NCI-H524 (cell line): ENCODE measurements at places on chromosomes 2 and 18.
A peak's percentile ranks its signal among the peaks of the same experiment; 100 is the strongest.

GRCh38 chr2:237517990-237518389, 30.9 kb downstream of the MLPH start:
- DNase-seq: no peak

DNA sequence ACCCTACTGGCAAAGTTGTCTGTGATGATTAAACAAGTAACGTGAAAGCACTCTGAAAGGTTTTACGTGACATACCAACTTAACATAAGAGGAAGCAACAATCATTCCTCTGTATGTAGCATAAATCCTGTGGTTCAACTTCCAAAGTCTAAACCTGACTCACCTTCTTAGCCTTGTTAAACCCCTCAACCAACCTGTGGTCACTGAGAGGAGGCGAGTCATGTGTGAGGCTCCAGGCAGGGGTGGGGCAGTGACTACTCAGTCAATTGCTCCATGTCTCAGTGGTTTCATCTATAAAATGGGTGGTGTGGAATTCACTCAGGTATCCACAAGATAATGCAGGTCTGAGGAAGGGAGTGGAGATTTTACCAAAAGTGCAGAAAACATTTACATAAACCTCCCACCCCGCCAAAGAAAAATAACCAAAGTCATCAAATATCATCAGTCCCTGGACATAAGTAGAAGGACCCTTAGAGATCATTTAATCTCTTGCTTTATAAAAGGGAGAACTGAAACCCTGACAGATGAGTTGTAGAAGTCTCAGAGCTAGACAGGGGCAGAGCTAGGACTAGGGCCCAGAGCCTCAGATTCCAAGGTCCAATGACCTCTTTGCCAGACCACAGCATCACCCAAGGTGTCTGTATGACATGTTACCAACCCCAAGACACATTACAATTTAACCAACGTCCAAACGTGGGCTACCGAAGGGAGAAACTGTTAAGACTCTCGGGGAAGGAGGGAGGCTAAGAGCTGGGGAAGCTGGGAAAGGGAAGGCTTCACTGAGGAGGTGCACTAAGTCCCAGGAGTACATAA, 3.7 kb upstream of the PCBP1 start:
- DNase-seq: no peak

DNA sequence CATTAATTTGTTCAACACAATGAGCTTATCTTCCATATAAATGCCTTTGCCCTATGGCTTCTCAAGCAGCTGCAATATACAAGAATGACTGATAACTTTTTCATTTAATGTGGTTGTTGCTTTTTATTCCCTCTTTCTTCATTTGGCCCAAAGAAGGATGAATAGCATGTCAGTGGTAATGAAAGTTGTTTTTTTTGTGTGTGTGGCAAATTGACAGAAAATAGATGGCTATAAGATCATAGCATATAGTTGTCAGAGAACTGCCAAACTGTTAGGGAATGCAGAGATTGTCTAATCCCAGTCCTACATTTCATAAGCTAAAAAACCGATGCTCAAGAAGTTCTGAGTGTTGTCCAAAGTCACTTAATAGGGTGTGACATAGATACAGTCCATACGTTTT, 244.3 kb downstream of the ACTR3 start:
- DNase-seq: no peak

GRCh38 chr18:8997634-8998033, 104.9 kb upstream of the NDUFV2 start:
- DNase-seq: no peak

DNA sequence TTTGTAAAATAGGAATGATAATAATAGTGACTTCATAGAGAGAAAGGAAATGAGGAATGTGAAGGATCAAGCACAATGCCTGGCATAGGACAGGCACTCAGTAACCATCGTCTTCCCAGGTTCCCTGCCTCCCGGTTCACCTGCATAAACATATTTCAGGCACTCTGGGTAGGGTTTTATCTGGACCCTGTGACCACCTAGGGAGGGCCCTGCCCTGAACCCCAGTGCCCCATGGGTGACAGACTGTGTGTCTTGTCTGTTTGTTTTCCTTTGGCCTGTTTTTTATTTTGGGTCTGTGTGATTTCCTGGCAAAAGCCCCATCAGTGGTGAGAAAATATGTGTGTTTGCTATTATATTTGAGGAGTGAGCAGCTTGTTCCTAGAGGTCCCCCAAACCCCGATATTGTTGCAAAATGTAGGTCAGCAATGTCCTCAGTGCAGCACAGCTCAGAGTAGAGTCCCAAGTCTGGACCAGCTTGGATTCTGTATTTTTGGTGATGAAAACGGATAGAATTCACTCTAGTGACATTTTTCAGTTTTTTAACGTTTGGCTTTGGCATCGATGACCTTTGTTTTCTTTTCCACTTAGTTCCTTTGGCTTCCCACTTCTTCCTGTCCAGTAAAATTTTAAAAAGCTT, 9.6 kb upstream of the NT5C1B start:
- DNase-seq: no peak

- no peak for DNase-seq
Measured at GRCh38 chr18:364256-364826, 96.5 kb upstream of the THOC1 start.

- DNase-seq: no peak
Measured at GRCh38 chr2:176813156-176813555, 399.4 kb upstream of the HNRNPA3 start.

- no peak for DNase-seq
Measured at GRCh38 chr2:48983551-48983950, 170.8 kb downstream of the FSHR start.

DNA sequence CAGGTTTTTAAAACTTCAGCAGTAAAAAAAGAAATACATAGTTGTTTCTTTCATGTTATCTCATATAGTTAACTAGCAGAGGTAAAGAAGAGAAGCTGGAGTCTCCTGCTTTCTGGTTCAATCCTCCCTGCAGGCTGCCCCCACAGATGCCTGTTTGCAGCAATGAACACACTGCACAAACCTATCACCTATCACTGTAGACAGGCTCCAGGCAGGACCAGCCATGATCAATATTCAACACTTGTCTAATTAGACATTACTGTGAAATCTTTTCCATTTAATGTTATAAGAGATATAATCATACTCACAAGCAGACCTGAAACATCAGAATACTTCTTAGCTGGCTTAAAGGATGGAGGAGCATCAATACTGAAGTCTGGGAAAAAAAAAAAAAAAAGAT, 19.8 kb downstream of the INO80C start:
- DNase-seq: no peak

- DNase-seq: no peak
Measured at GRCh38 chr18:39235118-39235719, 1669.6 kb upstream of the CELF4 start.

GRCh38 chr2:45275242-45275805, 266.1 kb upstream of the SIX2 start:
- no peak for DNase-seq

- no peak for DNase-seq
Measured at GRCh38 chr2:71936076-71937030, 211.3 kb downstream of the CYP26B1 start.

GRCh38 chr2:187329586-187329985, 118.5 kb downstream of the CALCRL start:
- no peak for DNase-seq

GRCh38 chr2:128550801-128551416, 232.2 kb upstream of the HS6ST1 start:
- DNase-seq: no peak

DNA sequence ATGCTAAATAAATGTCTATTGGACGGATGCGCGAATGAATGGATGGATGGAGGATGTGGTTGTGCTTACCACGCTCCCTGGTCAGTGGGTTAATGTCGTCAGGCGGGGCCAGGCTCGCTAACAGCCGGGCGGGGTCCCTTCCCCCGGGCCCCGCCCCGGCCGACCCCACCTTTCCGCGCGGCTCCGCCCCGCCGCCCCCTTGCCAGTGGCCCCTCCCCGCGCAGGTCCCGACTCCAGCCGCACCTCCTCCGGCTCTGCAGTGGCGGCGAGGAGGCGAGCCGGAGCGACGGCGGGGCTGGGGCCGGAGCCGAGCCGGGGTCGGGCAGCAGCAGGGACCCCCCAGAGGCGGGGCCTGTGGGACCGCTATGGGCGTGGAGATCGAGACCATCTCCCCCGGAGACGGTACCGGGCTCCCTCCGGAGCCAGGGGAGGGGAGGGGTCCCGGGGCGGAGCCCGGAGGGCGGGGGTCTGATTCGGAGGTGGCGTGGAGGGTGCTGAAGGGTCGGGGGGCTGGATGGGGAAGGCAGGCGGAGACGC, at the start of gene FKBP1B:
Gene FKBP1B, plus strand, starts transcription at position 257 of the 537 bp plus-strand sequence. Its CDS starts 109 bp downstream, at position 366.
- peak; percentile 71 for DNase-seq

- no peak for DNase-seq
Measured at GRCh38 chr18:48003426-48004349, 73.2 kb upstream of the SMAD2 start.
